NCI-H510A treated with DMSO at 0.1 percent for 48 hours (cell line): ENCODE measurements at places on chromosomes 1 and 21.

DNA sequence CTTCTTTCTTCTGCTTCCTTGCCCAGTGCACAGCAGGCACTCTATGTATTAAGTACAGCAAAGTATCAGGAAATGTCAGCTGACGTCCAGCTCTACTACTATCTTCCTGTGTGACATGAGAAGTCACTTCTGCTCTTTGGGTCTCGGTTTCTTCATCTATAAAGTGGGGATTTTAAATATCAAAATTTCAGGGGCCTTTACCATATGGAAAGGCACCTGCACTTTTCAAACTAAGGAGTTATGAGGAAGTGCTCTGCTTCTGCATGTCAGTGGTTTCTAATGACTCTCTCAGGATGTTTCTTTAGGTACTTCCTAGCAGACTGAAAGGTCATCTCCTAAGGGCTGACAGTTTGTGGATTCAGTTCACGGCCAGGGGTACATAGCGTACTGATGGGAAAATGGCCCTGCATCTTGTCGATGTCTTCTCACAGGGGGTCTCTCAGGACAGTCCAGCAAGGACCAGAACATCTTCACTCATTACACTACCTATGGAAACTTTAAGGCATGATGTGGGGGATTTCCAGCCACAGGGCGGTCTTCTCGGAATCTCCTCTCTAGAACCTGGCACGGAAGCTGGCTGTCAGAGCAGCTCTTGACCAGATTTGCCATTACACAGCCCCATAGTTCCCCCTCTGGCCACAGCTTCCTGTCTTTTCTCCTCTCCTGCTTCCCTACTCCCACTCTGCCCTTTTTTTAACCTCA is 42.0 kb upstream of the MTF1 start:
- DNase-seq = no peak

GRCh38 chr1:94660994-94661393 is 119.4 kb upstream of the F3 start:
- DNase-seq = no peak

GRCh38 chr1:246618240-246618808 is 52.1 kb downstream of the CNST start:
- DNase-seq = no peak

DNA sequence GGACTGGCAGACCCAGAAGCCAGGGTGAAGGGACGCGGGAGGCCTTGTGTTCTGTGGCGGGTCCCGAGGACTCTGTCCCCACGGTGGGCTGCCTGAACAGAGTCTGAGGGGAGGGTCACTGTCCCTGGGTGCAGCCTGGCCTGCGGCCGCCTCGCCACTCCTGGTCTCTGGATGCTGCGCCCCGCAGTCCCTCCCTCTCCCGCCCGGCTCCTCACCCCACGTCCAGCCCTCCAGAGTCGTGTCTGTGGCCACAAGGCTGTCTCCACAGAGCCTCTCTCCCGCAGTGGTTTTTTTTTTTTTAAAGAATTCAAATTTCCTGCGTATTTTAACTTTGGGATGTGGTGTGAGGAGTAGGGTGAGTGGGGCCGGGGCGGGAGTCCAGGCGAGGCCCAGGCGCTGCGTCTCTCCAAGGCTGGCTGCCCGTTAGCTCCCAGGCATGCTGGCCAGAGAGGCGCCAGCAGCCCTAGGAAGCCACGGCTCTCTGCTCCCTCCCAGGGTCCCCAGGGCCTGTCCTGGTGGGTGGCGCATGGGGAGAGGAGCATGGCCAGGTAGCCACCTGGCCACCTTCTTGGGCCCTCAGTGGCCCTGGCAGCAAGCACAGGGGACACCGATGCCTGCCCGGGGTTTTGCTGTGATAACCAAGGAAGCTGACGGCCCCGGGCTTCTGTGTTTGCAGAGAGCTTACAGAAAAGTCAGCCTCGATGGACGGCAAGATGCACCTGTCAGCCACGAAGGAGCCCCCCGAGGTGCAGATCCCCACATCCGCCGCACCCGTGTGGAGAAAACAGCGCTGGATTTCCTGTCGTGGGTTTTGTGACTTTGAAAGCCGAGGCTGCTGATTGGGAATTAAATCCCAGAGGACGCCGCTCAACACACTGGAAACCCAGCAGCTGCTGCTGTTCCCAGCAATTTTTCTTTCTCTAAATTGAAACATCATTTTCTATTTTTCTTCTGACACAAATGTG is 72.8 kb downstream of the MORN1 start:
- no peak for DNase-seq

GRCh38 chr1:6358757-6359201 is 34.8 kb downstream of the ACOT7 start:
- no peak for DNase-seq

DNA sequence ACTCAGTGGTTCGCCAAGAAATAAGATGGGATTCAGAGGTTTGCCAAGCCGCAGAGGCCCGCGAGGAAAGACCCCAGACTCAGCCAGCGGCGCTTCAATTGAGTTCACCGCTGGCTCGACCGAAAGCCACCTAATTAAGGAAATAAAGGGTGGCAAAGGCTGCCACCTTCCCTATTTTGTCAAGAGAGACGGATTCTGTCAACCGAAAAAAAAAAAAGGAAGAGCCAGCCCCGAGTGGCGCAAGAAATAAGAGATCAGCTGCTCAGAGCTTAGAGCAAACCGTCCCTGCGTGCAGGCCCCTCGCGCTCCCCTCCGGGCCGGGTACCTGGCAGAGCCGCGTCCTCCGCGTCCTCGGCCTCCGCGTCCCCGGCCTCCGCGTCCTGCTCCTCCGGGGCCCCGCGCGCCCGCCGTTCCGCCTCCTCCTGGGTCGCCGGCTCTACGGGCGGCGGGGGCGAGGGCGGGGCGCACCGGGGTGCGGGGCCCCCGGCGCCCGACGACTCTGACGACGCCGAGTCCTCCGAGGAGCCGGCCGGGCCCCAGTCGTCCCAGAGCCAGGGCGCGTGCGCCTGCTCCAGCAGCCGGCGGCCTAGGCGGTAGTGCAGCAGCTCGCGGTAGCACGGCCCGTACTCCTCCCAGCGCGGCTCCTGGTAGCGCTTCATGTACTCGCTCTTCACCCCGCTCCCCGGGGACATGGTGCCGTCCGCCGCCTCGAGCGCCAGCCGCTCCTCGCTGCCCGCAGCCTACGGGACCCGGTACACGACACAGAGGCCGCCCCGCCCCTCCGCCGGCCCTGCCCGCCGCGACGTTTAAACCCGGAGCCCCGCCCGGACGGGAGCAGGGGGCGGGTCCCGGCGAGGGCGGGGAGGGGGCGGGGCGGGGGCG is 832 bp downstream of the CCSAP start:
- peak; percentile 65 for DNase-seq

- no peak for DNase-seq
These were observed 65.3 kb downstream of the SUSD4 start for GRCh38 chr1:223298701-223299100.

- DNase-seq = no peak
These were observed 2.7 kb downstream of the ZNF692 start for GRCh38 chr1:248856176-248856575.

DNA sequence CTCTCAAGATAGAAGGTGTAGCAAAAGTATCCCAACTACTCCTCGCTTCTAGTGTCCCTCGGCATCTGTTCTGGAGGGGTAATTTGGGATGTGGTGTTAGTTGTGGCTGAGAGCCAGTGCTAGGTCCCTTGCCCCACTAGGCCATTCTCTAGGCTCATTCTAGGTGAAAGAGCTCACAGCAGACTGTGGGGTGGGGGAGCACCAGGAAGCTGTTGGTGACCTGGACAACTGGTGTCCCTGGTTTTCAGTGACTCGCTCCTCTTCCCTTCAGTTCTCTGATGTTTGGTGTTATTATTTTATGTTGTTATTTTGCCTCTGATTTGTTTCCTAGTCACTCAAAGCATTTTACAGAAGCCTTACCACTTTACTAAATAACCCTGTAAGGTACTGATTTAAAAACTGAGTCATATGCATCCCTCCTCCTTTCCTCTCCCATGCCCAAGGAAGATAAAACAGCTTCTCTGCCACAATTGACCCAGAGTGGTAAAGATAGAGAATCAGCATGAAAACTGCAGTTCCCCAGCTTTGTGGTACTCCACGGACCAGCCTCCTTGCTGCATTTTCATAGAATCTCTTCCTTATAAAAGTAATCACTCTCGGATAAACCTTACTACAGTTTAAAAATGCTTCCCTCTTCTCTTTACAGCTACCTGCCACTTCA is 14.1 kb downstream of the DYRK3 start:
- DNase-seq = no peak

DNA sequence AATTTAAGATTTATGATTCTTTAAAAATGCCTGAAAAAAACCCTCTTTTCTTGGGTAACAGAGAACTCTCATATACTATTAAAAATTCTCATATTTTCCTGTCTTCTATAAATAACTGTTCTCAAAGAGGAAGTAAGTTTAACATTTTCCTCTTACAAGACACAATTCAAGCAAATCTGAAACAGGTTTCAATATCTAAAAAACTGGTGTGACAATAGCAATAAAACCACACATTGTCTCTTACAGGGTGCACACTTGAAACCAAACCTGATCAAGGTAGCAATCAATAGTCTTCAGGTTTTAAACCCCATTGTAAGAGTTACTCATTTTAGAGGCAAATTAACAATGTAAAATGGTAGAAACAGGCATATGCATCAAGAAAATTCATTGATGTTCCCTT is 28.0 kb downstream of the FUBP1 start:
- no peak for DNase-seq

GRCh38 chr1:61887076-61887867 is 145.0 kb downstream of the PATJ start:
- peak; percentile 96 for DNase-seq

DNA sequence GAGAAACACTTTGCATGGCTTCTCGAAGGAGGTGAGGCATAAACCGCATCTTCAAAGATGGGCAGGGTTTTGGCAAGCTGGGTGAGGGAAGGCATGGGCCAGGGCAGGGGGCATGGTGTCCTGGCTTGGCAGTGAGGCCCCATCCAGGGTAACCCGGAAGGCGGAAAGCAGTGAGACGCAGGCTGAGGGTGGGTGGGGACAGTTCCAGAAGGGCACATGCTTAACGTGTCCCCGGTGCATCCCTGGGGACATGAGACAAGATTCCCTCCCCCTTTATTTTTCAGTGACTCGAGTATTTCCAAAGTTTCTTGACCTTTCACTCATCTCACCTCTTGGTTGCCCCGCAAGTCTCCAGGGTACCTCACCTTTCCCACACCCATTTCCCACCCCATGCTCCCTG is 122.8 kb upstream of the SLC25A33 start:
- DNase-seq = no peak

- DNase-seq = peak; percentile 39
These were observed 696 bp downstream of the TGFB2 start for GRCh38 chr1:218345673-218346390.

DNA sequence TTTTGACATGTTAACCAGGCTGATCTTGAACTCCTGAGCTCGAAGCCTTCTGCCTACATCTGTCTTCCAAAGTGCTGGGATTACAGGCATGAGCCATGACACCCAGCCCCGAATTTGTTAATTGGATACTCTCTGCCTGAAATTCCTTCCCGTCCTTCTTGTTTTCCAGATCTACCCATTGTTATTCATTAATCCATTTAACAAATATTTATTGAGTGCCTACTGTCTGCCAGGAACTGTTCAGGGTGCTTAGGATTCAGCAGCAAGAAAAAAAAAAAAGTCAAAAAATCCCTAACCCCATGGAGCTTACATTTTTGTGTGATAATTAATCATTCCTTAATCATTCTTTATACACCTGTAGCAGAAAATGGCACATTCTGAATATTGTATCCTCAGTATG is 206.8 kb upstream of the FOXD3 start:
- DNase-seq = no peak

- DNase-seq = no peak
These were observed 109.9 kb downstream of the LYPLAL1 start for GRCh38 chr1:219283541-219283940.

DNA sequence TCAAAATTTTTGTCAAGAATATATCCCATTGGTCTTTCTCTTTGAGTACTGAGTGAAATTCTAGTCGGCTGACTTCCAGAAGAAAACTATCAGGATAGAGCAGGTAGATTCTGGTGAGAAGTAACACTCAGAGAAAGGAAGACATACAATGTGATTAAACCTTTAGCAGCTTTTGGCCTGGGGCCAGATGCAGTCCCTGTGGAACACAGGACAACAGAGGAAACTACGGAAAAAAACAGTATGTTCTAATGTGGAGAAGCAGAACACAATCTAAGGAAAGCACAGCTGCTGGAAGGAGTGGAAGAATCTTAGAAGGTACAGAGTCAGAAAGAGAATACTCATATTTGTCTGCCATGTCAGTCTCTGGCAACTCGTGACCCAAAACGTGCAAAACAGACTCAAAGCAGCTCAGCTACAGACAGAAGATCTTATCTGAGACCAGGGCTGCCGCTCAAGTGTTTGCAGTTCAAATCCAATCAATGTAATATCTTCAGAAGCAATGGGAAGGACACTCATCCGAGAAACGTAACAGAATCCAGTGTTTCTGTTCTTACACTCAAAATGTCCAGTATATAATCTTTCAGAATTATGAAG is 283.8 kb downstream of the MRPL39 start:
- DNase-seq = no peak

- no peak for DNase-seq
These were observed 62.1 kb downstream of the GLUL start for GRCh38 chr1:182329471-182329870.

DNA sequence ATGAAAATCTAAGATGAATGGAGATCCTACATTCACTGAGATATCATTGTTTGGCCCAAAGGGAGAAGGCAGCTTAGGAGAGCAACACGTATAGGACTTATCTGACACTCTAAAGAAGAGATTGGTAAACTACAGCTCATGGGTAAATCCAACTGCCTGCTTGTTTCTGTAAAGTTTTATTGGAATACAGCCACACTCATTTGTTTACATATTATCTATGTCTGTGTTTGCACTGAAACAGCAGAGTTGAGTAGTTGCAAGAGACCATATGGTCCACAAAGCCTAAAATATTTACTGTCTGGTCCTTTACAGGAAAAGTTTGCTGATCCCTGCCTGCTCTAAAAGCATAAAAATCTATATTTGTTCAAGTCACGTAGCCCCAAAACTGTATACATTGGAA is 14.3 kb upstream of the LRRC53 start:
- DNase-seq = peak; percentile 73

DNA sequence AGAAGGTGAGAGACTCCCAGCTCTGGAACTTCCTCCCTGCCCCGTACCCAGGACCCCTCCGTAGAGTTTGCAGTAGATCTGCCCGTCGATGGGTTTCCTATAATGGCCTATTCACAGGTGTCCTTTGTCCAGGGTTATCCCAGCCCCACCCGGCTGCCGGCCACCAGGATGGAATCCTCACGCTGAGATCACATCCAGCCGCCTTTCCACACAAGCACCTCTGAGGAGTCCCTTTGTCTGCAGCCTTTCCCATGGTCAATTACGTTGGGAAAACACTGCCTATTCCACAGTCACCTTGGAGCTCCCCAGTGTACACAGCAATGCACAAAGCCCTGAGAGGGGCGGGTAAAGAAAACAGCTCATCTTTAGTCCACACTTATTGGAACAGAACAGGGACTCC is 190.0 kb upstream of the EDN2 start:
- no peak for DNase-seq

DNA sequence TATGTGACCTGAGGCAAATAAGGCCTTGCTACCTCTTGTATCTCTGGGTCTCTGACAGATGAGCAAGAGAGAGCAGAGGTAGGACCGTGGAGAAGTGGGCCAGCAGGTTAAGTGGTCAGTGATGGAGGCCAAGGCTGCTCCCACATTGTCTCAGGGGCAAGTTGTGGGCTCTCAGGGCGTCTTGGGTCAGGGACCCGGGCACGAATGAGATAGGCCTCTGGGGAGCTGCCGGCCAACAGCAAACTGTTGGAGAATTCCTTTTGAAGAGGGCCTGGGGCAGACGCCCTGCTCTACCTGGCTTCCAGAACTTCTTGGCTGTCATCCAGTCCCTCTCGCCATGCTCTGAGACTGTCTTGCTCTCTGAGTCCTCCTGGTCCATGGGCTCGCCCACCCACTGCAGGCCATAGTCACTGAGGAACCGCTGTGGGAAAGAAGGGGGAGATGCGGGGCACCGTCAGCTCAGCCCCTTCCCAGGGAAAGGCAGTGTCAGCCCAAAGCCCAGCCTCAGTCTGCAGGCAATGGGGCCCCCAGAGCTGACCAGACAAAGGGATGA is 12.4 kb downstream of the UBXN11 start:
- no peak for DNase-seq
